ENCODE measurements at places on chromosomes 11 and 22.

GRCh38 chr11:77150836-77151235 is 22.8 kb downstream of the MYO7A start:
- DNase-seq, result no peak

DNA sequence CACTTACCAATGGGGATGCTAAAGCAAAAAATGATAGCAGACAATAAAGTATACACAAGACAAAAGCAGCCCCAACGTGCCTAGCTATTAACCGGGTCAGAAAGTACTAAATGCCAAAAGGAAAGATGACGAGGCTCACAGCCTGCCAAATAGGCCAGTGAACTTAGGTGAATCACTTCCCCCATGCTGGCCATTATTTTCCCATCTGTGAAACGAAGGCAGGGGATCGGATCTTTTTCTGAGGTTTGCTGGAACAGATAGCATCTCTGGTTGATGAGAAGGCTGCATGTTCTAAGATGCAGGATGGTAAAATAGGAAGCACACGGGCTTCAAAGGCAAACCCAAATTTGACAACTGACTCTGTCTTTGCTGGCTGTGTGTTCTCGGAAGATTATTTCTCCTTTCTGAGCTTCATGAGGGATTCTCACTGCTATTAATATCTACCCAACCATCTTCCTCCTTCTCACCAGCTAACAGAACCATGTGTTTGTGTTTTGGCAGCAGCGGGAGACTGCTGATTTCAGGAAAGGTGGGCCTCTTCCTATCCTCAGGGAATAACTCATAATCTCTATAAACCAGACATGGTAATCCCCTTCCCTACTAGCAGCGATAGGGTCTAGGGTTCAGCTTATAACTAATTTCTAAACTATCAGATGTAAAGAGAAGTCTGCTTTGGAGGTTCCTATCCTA is 390.7 kb downstream of the LARGE1 start:
- no peak for DNase-seq

- DNase-seq, result no peak
Observed at GRCh38 chr22:39624501-39624821, 53.9 kb downstream of the CACNA1I start.

DNA sequence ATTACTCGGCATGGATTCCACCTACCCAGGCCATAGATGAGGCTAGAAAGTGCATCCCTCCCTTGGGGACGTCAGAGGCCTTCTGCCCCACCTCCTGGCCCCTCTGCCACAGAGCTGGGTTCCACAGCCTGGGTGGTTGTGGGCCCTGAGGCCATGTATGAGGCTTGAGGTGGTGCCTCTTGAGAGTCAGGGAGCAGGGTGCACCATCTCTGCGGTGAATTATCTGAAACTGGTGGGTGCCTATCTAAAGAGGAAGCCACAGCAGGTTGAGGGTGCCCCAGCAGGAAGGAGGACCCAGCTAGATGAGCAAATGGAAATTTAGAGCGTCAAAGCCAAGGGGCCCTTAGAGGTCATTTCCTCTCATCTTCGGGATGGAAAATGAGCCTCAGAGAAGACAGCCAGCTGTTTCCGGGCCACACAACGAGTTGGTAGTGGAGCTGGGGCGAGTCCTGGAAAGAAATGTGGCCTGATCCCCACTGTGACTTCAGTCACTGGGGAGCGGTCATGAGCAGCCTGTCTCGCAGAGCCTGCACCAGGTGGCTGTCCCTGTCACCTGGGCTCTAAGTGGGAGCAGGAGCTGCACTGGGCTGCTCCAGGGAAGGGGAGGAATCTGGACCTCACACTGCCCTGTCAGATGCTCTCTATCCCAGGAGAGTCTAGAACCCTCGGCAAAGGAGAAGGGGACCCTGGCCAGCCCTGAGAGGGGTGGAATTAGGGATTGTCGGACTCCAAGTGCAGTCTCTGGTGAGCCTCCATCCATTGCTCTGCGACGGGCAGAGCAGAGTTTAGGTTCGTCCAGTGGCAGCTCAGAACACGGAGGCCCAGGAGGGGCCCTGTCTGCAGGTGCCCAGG is 7.3 kb downstream of the ADORA2A start:
- DNase-seq, result no peak

- no peak for DNase-seq
Observed at GRCh38 chr11:6132431-6132830, 24.9 kb downstream of the OR56B4 start.

DNA sequence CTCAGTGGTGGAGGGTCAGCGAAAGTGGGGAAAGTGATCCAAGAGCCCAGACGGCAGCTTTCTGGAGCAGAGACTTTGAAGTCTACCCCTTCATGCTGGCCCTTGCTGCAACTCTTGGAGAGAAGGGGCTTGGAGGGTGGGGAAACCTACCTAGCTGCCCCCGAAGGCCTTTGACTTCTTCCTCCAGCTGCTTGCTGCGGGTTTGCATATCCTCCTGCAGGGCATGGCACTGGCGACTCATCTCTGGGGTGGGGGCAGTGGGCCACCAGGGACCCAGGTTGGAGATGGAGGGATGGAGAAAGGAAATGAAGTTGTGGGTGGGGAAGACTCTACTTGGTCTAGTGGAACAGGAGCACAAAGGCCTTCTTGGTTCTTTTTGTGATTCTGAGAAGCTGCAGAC is 7.7 kb downstream of the NHERF4 start:
- no peak for DNase-seq

DNA sequence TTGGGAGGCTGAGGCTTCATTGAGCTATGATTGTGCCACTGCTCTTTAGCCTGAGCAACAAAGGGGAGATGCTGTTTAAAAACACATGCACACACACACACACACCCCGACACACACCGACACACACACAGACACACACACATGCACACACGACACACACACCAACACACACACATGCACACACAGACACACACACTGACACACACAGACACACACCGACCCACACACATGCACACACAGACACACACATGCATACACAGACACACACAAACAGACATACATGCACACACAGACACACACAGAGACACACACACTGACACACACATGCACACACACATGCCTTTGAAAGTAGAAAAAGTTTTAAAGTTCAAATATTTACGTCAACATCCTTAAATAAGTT is 5.5 kb upstream of the LTO1 start:
- no peak for DNase-seq

GRCh38 chr11:132263241-132263640 is 892.8 kb downstream of the NTM start:
- DNase-seq, result no peak

- DNase-seq, result no peak
Observed at GRCh38 chr11:114050258-114050927, 9.1 kb upstream of the ZBTB16 start.
